NCI-H446 treated with DMSO at 0.1 percent for 48 hours (cell line): ENCODE measurements at places on chromosomes 7 and 10.

DNA sequence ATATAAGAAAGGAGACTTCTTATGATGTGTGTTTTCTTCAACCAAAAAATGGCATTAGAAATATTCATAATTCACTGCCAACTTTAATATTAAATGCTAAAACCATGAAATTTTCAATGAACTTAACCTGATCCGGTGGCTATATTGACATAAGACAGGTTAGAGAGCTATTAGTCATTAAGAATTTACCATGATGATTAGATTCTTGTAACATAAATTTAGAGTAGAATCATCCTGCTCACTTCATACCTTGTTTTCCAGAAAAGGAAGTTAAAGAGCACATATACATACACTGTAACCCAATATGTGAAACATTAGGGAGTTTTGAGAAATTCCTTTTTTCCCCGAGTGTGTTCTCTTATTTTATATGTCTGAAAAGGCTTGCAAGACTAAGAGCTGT, 430.3 kb upstream of the SEMA3A start:
- DNase-seq: no peak

- DNase-seq: no peak
Observed at GRCh38 chr10:348456-348855, 213.2 kb downstream of the ZMYND11 start.

GRCh38 chr10:27819781-27820531, 74.3 kb upstream of the MKX start:
- no peak for DNase-seq

GRCh38 chr7:44470135-44470479, 20.4 kb downstream of the NUDCD3 start:
- DNase-seq: no peak
